Activated CD4-positive, alpha-beta T cell treated with anti-CD3 and anti-CD28 coated beads, Interleukin-2, amount 10 ng/mL, durations not matched to agents 24 days and 14 days (primary cell): ENCODE measurements at places on chromosomes 3 and 15. TPM values are rescaled to one million over a fixed set of nuclear protein-coding genes. Genes with fewer than 3 reads are reported as not detected.

GRCh38 chr3:109851854-109852253 lies 514.5 kb upstream of the DPPA4 start:
- DNase-seq, result no peak

DNA sequence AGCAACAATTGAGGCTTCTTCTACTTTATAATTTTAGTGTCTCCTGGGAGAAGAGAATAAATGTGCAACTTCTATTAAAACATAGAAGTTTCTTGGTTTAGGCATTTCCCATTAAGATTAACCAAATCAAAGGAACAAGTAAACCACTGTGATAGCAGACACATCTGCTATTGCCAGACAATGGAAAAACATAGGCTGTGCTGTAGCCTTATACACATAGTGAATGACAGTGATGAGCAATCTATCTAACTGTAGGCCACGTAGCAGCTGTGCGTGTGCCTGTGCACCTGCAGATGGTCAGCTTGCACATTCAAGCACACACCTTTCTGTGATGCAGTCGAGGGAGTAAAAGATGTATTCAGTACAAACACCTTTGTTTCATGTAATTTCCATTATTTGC lies 32.7 kb downstream of the GNB4 start:
- no peak for DNase-seq

GRCh38 chr3:153897025-153897723 lies 224.0 kb upstream of the ARHGEF26 start:
- DNase-seq, result no peak

DNA sequence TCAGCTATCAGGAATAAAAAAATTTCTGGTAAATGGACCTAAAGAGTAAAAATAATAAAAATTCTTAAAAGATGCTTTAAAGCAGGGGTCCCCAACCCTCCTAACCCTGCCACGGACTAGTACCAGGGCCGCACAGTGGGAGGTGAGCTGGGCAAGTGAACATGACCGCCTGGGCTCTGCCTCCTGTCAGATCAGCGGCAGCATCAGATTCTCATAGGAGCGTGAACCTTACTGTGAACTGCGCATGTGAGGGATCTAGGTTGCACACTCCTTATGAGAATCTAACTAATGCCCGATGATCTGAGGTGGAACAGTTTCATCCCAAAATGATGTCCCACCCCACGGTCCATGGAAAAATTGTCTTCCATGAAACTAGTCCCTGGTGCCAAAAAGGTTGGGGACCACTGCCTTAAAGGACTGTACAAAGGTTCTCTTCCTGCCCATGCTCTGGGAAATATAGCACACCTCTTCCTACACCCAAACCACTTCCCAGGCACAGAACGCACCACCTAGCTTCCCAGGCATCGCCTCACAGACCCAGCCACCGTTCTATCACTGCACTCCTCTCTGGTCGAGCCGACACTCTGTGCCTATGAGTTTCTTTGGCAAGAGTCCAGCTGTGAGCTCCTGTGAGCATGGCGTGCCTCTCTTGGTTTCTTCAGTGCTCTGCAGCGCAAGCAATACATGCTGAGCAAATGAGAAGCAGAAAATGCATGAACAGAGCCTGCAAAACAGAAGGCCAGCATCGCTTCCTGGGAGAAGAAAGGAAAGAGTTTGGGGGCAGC lies 104.9 kb downstream of the OCA2 start:
- peak; percentile 24 for DNase-seq

DNA sequence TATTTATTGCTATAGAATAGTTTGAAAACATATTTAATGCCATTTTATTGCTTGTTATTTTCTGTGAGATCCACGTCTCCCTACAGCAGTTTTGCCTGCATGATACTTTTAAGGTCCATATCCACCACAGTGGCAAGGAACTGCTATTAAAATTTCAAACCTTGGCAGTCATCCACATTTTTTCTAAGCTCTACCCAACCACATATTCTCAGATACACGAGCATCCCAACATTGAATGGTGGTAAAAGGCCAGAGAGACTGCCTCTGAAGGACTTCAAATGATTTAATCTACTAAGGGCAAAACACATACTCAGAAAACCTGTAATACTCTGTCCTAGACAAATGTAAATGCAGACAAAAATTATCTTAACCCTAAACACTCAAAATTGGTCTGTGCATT lies 173.1 kb downstream of the ERC2 start:
- DNase-seq, result no peak

GRCh38 chr3:13887495-13888300 lies 7.8 kb upstream of the WNT7A start:
- DNase-seq, result peak; percentile 49

DNA sequence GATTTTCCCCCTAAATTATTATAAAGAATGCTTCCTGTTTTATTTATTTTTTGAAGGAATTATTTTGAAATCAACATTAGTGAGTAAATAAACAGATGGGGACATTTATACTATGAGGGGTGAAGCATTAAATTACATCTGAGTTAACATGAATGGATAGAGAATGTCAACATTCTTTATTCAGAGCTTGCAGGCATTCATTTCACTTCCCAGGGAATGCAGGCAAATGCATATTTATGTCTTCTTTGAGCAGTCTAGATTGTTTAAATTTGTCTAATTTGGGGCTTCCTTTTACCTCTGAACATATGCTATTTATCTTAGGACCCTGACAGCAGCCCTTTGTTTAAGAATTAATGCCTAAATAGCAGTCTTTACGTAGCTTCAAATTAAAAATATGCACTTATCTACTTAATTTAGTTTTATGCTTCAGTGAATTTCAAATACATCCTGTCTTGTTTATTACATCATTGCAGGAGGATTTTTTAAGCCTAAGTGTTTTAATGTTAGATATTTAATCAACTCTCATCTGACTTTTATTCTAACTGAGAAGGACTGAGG lies 630.5 kb upstream of the LMCD1 start:
- no peak for DNase-seq

DNA sequence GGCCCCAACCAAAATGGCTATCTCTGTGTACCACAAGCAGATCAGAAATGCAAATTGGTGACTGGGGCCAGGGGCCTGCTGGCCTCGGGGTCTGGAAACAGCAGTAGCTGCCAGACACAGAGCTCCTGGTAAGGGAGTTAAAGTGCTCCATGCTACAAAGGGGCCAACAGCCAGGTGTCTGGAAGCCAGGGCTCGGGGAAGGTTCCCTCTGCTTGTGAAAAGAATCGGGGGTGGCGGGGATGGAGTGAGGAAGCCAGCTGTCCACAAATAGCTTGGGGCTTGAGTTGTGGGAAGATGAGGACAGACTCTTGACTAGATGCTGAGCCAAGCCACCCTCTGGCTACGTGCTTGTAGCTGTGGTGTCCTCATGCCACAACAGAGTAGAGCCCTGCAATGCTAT lies 39.3 kb downstream of the CHRD start:
- DNase-seq, result no peak

DNA sequence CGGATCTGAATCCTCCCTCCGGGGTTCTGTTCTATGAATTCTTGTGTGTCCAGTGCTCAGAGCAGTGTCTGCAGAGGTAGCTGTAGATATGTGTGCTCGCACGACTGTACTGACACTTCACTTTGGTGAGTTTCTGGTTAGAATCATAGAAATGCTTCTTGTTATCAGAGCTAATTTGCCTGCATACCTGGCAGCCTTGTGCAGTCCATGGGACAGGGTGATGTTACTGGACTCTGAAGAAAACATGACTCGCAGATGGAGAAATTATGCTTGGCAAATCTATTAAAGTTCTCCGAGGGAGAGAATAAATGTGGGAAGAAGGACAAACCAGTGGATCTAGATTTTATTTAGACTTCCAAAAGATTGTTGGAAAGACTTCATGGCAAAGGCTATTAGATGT lies 12.2 kb downstream of the CGNL1 start:
- no peak for DNase-seq

EPHB1 gene
- total RNA-seq, result 1.6 and 2.3 TPM in 2 replicates

CLRN1 gene
- not detected in 2 replicates for total RNA-seq
